ENCODE measurements at places on chromosomes 4 and X.
A peak's percentile ranks its signal among the peaks of the same experiment; 100 is the strongest.

GRCh38 chr4:146634825-146635224 is 3.9 kb upstream of the POU4F2 start:
- no peak overlapping the region for H3K27ac ChIP-seq
- peaks cover 18% of the 10 kb centered on the region for H3K27me3 ChIP-seq
- no peaks in the 10 kb centered on the region for H3K36me3 ChIP-seq
- H3K4me1 ChIP-seq: peaks cover 11% of the 10 kb centered on the region
- DNase-seq: no peak

DNA sequence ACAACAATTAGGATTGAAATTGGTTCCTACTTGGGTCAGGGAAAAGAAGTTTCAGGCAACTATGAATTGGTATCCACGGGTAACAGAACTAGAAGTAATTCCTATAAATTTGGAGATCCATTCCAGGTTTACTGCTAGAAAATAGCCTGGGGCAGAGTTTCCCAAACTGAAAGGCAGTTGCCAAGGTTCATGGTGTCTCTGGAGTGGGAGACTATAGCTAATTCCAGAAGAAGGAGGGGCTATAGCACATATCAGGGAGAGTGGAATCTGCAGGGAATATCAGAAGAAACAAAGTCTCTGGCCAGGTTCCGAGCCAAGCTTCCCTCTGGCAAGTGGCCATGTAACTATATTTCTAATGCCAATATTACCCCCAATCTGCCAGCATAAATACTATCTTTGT is 166.3 kb downstream of the GALNTL6 start:
- no peak for DNase-seq
- no peaks in the 10 kb centered on the region for H3K4me1 ChIP-seq
- no peak overlapping the region for H3K4me3 ChIP-seq
- H3K27ac ChIP-seq: no peak overlapping the region
- H3K36me3 ChIP-seq: no peaks in the 10 kb centered on the region

GRCh38 chrX:13661735-13662288 is 8.9 kb downstream of the TCEANC start:
- no peaks in the 10 kb centered on the region for H3K4me1 ChIP-seq
- no peaks in the 10 kb centered on the region for H3K36me3 ChIP-seq
- no peaks in the 10 kb centered on the region for H3K27me3 ChIP-seq

DNA sequence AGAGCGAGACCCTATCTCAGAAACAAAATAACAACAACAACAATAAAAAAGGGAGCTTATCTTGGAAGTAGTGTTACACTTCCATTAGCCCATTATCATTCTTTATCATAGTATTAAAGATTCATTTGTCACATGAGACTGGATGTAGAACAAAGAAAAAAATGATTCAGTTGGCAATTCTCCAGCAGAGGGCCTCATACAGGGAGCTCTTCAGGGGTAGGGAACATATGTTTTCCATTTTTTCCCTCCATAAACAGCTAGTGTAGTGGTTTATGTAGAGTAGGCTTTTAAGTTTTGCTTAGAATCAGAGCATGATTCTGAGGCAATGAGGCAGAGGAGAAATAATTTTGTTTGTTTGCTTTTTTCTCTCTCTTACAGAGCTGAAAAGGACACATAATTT is 5.8 kb downstream of the CPE start:
- H3K27me3 ChIP-seq: no peaks in the 10 kb centered on the region
- H3K4me3 ChIP-seq: no peak overlapping the region
- no peaks in the 10 kb centered on the region for H3K36me3 ChIP-seq
- DNase-seq: no peak
- H3K4me1 ChIP-seq: no peaks in the 10 kb centered on the region
- H3K27ac ChIP-seq: peak overlapping the region; percentile 93

DNA sequence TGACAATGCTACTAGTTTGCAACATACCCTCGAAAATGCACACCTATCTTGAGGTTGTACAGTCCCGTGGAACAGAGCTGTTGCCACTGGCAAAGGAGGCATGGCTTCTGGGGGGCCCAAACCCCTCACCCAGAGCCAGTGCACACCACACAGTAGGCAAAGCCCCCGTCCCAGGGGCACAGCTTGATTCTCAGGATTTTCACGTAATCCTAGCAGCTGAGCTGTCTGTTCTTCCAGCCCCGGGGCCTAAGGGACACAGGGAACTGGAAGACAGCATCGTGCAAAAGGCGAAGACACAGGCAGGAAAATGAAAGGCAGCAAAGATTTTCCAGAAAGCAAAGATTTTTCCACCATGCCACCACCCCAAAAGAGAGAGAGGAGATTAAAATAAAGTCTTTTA is 77.2 kb downstream of the JAKMIP1 start:
- H3K27me3 ChIP-seq: peaks cover 5% of the 10 kb centered on the region
- H3K27ac ChIP-seq: no peak overlapping the region
- DNase-seq: no peak
- H3K36me3 ChIP-seq: no peaks in the 10 kb centered on the region
- no peaks in the 10 kb centered on the region for H3K4me1 ChIP-seq

- H3K36me3 ChIP-seq: no peaks in the 10 kb centered on the region
- H3K27ac ChIP-seq: no peak overlapping the region
- no peak overlapping the region for H3K4me3 ChIP-seq
These were observed 25.1 kb downstream of the XIAP start for GRCh38 chrX:123884809-123885408.

GRCh38 chrX:13309631-13310030 is 10.2 kb downstream of the ATXN3L start:
- no peak overlapping the region for H3K27ac ChIP-seq
- no peaks in the 10 kb centered on the region for H3K36me3 ChIP-seq
- H3K4me3 ChIP-seq: no peak overlapping the region
- DNase-seq: no peak
- no peaks in the 10 kb centered on the region for H3K27me3 ChIP-seq

- peak within 1 kb of the TSS; percentile 74 for H3K27ac ChIP-seq
- H3K36me3 ChIP-seq: no peaks in the 10 kb centered on the region
- H3K4me3 ChIP-seq: peak within 1 kb of the TSS; percentile 44
- H3K27me3 ChIP-seq: no peaks in the 10 kb centered on the region
- DNase-seq: peak; percentile 22
- no peaks in the 10 kb centered on the region for H3K4me1 ChIP-seq
These were observed at the start of gene RPS6KA6 for GRCh38 chrX:84187533-84188319. Gene RPS6KA6 (minus strand): TSS chrX:84188199. CDS start chrX:84187899, 300 bp downstream.

DNA sequence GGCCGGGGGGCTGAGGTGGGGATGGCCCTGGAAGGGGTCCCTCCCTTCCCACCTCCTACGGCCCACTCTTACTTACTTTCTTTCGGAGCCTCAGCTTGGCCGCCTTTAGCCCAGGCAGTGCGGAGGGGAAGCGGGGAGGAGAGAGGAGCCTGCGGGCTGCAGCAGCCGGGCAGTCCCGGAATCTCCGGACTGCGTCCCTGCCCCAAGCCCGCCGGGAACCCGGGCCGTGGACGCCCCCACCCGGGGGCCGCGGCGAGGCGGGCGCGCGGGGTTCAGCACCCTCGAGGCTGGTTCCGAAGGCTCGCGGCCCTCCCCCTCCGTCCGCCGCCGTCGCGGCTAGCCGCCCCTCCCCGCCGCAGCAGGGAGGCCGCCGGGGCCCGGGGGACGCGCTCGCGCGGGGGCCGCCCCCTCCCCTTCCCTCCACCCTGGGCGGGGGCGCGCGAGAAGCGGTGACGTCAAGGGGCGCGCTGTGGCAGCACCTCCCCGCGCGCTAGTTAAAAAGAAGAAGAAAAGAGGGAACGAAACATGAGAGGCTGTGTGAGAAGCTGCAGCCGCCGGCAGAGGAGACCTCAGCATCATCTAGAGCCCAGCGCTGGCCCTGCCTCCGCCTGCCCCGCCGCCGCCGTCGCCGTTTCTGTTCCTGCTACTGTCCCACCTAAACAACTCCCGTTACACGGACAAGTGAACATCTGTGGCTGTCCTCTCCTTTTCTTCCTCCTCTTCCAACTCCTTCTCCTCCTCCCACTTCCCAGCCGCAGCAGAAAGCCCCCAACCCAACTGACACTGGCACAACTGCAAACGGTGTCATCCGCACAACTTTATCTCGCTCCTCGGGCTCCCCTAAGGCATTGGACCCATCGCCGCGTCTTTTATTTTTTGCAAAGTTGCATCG is at the start of gene HHIP:
Gene HHIP, plus strand, starts transcription at position 526 of the 892 bp plus-strand sequence. CDS start 520 bp downstream, outside the sequence.
- no peaks in the 10 kb centered on the region for H3K36me3 ChIP-seq
- H3K27ac ChIP-seq: peak within 1 kb of the TSS; percentile 53
- H3K27me3 ChIP-seq: peaks cover 4% of the 10 kb centered on the region
- no peaks in the 10 kb centered on the region for H3K4me1 ChIP-seq
- no peak for DNase-seq
- H3K4me3 ChIP-seq: peak within 1 kb of the TSS; percentile 32

DNA sequence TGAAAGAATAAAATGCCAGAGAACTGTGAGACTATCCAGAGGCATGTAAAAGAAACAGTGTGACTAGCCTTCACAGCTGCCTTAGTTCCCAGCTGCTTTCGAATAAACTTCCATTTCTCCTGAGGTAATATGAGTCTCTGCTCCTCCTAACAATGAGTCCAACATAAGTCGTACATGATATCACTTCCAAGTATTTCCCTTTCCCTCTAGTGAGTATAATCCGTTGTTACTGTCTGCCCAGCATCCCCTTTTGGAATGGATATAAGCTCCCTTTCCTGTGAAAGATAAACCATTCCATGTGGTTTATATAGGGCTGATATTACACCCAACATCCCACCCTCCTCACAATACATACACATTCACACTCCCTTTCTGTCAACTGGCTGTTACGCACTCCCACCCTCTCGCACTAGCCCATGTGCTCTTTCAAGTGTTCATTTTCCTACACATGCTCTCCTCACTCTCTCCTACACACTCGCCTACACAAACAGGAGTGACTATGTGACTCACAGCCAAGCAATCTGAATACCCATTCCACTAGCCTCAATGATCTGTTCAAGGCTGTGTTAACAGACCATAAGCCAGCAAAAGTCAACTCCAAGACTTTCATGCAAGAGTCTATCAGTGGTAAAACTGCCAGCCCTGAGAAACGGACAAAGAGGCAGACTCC is 5.0 kb downstream of the NAF1 start:
- peaks cover 2% of the 10 kb centered on the region for H3K4me1 ChIP-seq
- H3K27ac ChIP-seq: no peak overlapping the region
- no peaks in the 10 kb centered on the region for H3K36me3 ChIP-seq
- H3K27me3 ChIP-seq: no peaks in the 10 kb centered on the region
- DNase-seq: no peak

DNA sequence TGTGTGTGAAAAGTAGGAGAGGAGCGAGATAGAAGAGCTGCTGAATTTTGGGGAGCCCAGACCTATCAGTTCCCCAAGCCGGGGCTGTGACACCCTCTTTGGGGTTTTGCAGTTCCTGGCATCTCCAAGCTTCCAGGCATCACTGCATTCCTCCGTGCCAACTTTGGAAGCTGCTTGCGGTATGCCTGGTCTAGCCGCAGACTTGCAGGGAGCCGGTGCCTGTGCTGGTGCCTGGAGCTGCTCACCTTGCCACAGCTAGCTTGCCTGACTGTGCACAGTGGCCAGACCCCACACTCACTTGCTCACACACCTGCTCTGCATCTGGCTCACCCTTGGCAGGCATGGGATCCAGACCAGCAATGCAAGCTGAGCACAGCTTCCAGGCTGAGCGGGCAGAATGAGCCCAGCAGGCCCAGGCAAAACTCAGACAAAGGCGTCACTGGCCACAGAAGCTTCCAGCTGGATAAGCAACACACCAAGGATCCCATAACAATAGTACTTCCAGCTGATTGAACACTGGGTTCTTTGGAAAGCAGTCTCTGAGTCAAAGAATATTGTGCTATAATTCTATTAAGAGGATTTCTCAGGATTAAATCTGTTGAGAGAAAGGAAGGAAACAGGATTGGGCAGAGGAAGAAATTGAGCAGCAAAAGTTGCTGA is 390.9 kb downstream of the TEX13C start:
- no peaks in the 10 kb centered on the region for H3K4me1 ChIP-seq
- no peak overlapping the region for H3K4me3 ChIP-seq
- no peak for DNase-seq
- no peaks in the 10 kb centered on the region for H3K27me3 ChIP-seq
- H3K27ac ChIP-seq: no peak overlapping the region

DNA sequence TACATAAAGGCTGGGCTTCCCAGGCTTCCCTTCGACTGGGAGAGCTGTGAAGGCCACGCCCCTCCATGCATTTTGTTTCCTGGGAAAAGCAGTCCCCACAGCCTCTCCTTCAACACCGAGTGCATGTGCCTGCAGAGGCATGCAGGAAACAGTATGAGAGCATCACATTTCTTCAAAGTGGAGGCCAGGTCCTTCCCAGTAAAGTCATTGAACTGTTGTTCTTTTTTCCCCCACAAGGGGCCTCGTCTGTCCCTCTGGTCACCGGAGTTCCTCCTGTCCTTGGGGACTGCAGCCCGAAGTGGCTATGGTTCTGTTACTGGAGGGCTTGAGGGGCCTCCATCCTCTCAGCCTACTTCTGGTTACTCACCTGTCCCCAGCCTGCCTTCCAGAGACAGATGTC is 56.0 kb downstream of the RAI2 start:
- no peak overlapping the region for H3K27ac ChIP-seq
- no peak overlapping the region for H3K4me3 ChIP-seq
- DNase-seq: no peak
- no peaks in the 10 kb centered on the region for H3K36me3 ChIP-seq
- H3K4me1 ChIP-seq: no peaks in the 10 kb centered on the region
- no peaks in the 10 kb centered on the region for H3K27me3 ChIP-seq

DNA sequence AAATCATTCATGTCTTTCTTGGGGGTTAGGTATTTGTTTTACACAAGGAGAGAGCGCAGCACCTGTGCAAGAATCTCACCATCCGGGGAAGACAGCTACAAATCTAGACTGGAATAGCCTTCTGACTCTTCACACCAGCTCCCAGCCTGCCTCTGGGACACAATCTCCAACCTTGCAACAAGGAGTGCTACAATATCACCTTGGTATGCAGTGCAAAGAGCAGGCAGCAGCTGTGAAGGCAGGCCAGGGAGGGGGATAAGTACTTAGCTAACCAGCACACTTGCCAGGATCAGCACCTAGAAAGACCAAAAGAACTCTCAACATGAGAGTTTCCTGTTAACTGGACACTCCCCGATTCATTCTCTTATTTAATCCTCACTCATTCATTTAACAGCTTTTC is 235.3 kb downstream of the AR start:
- no peaks in the 10 kb centered on the region for H3K4me1 ChIP-seq
- no peak overlapping the region for H3K4me3 ChIP-seq
- no peaks in the 10 kb centered on the region for H3K36me3 ChIP-seq
- H3K27ac ChIP-seq: no peak overlapping the region
- no peak for DNase-seq

DNA sequence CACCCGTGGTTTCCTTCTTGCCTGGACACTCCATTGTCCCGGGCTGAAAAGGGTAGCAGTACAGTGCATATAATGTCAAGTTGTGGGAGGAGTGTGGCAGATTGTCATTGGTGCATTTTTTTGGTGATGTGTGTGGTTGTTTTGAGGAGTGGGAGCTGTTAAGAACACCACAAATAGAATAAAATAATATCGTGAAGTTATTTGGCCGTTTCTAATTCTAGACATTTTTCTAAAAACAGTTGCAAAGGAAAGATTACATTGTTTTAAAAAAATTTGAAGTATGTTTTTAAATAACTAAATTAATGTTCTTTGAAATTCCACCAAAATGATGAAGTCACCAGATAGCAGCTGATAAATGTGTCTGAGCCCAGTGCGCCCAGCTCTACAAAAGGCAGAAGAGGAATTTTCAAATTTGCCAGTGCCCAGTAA is 1.3 kb downstream of the PKD2 start:
- no peaks in the 10 kb centered on the region for H3K36me3 ChIP-seq
- H3K4me1 ChIP-seq: no peaks in the 10 kb centered on the region
- peak overlapping the region; percentile 81 for H3K27ac ChIP-seq
- no peak for DNase-seq

GRCh38 chr4:7981738-7982394 is 42.2 kb upstream of the AFAP1 start:
- DNase-seq: no peak
- H3K27me3 ChIP-seq: no peaks in the 10 kb centered on the region
- no peak overlapping the region for H3K27ac ChIP-seq

- no peaks in the 10 kb centered on the region for H3K36me3 ChIP-seq
- no peak overlapping the region for H3K4me3 ChIP-seq
- H3K27me3 ChIP-seq: no peaks in the 10 kb centered on the region
- no peaks in the 10 kb centered on the region for H3K4me1 ChIP-seq
- no peak overlapping the region for H3K27ac ChIP-seq
These were observed 1254.8 kb upstream of the ADGRL3 start for GRCh38 chr4:59945277-59945676.

Data from prostate gland (tissue), 2 donors.